ENCODE measurements at places on chromosomes 5 and 9. TPM values are rescaled to one million over a fixed set of nuclear protein-coding genes. Genes with fewer than 3 reads are reported as not detected.
A peak's percentile ranks its signal among the peaks of the same experiment; 100 is the strongest.

- peak; percentile 74 for DNase-seq
Measured at GRCh38 chr5:139808481-139809330, 13.1 kb downstream of the PSD2 start.

DNA sequence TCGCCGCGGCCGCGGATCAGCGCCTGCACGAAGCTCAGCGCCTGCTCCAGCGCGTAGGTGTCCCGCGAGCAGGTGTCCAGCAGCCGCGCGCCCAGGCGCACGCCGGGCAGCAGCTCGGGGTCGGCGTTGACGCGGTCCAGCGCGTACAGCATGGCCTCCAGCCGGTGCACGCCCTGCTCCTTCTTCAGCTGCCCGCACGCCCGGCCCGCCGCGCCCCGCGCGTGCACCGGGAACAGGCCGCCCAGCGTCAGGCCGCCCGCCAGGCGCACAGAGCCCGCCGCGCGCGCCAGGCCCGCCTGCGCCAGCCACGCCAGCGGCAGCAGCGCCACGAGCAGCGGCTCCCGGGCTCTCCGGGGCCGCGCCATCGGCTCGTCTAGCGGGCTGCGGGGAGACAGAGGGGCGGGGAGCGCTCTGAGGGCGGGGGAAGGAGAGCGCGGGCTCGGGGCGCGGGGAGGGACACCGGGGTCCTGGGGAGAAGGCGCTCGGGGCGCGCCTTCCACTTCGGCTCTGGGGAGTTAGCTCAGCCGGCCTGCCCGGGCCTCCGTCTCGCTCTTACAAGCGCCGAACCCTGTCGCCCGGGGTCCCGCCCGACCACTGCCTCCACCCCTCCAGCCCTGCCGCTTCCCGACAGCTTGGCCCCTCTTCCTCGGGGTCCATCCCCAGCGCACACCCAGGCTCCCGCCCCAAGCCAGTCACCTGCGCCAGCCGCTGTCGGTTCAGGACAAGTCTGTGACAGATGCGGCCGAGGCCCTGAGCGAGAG is at the start of gene GRM6:
GRM6 (minus strand) TSS at position 741 of the 761 bp plus-strand sequence; CDS start at position 365, 376 bp downstream.
- peak; percentile 61 for DNase-seq

DNA sequence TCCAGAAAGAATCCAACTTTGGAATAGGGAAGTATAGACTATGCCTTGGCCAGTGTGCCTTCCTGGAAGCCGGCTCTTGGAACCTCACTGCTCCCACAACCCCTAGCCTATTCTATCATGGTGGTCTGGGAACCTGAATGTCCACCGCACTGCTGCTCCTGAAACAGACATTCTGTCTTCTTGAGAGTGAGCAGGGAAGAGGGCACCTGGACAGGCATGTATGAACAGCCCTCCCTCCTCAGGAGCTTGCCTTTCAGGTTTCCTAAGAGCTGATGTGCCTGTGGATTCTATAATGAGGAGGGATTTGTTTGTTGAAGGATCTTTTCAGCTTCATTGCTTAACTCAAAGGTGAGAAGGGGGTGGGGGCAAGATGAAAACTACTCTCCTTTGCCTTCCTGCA is 55.1 kb upstream of the XPA start:
- no peak for DNase-seq

GRCh38 chr9:130561056-130561455 is 18.3 kb upstream of the FUBP3 start:
- DNase-seq, result no peak

- DNase-seq, result no peak
Measured at GRCh38 chr5:132549576-132549975, 6.3 kb upstream of the IL5 start.

- DNase-seq, result no peak
Measured at GRCh38 chr5:14261235-14261634, 118.1 kb downstream of the TRIO start.

GRCh38 chr9:96171728-96172127 is 130.2 kb downstream of the HSD17B3 start:
- no peak for DNase-seq

DNA sequence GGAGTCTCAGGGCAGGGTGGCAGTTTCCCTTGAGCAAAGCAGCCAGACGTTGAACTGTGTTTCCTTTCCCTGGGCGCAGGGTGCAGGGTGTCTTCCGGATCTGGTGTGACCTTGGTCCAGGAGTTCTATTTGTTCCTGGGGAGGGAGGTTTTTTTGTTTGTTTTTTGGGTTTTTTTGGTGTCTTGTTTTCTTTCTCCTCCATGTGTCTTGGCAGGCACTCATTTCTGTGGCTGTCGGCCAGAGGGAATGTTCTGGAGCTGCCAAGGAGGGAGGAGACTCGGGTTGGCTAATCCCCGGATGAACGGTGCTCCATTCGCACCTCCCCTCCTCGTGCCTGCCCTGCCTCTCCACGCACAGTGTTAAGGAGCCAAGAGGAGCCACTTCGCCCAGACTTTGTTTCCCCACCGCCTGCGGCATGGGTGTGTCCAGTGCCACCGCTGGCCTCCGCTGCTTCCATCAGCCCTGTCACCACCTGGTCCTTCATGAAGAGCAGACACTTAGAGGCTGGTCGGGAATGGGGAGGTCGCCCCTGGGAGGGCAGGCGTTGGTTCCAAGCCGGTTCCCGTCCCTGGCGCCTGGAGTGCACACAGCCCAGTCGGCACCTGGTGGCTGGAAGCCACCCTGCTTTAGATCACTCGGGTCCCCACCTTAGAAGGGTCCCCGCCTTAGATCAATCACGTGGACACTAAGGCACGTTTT is 3.5 kb upstream of the PHYHD1 start:
- DNase-seq, result no peak

The AGXT2 gene
- total RNA-seq, result not detected

The IRX2 gene
- total RNA-seq, result 63.2 TPM

The SCGB3A2 gene
- total RNA-seq, result 57.3 TPM

The ALDH1B1 gene
- 64.6 TPM for total RNA-seq

The THBS4 gene
- 11.8 TPM for total RNA-seq
